ENCODE measurements at places on chromosomes 3 and 15.

DNA sequence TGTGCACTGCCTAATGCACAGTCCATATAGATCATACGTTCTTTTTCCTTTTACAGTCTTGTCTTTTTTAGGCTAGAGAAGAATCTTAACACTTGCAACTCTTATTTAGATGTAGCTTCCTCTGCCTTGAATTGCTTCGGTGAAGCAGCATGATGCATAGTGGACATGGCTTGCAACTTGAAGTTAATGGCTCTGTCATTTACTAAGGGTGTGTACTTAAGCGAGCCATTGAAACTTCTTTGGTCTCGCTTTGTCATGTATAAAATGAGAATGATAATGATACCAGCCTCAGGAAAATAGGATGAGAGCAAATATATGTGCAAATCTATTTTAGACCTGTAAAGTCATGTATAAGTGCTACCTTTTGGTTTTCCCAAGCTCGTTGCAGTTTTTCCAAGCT, 147.4 kb downstream of the GHSR start:
- DNase-seq = no peak

GRCh38 chr3:160883373-160883772, 127.3 kb downstream of the PPM1L start:
- DNase-seq = no peak

GRCh38 chr15:100758555-100758954, 121.1 kb upstream of the ALDH1A3 start:
- no peak for DNase-seq

GRCh38 chr3:45054196-45054857, 28.2 kb downstream of the CLEC3B start:
- DNase-seq = peak; percentile 95

DNA sequence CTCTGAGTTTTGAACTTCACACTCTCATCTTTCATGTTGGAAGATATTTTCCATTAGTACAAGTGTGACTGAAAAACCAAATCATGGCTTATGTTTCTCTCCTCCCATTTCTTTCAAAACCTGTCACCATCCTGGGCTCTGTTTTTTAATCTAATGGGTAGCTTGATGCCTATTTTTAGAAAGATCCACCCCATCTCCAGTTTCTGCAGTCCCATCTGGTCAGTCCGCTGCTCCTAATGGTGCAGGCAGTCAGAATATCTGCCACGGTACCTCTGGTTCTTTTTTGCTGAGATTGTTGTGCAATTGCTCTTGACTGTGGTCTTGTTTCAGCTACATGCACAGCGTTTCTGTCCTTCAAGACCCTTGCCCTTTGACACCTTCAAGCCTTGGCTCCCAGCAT, 240.9 kb upstream of the CADM2 start:
- DNase-seq = no peak

Measured in adipocyte (in vitro differentiated cells).